Renal pelvis (tissue), 12 donors: ENCODE measurements at places on chromosomes 7 and 10.

DNA sequence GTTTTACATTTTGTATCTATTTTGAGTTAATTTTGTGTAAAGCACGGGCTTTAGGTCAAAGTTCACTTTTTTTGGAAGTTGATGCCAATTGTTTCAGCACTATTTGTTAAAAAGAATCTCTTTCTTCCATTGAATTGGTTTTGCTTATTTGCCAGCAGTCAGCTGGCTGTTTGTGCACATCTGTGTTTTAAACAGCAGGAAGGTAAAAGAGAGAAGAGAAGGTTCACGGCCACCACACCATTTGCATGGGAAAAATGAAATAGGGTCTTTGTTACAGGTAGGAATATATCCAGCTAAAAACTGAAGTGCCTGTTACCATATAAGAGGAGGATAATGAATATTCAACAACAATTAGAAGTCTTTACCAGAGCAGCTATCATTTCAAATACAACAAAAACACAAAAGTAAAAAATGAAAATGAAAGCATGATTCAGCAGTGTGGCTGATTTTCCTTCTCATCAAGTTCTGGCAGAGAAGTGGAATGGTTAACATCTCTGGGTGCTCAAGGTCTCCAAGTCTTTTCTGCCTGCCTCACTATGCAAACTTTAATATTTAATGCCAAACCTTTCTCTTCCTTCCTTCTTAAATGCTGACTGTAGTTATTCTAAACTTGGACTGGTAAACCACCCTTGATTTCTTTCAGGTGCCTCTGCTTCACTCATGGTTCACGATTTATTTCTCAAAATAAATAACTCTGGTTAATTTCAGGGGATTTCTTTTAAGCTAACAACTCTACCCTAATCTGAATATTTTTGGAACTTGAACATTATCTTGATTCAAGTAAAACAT, 841.5 kb downstream of the GRM8 start:
- no peak for DNase-seq

DNA sequence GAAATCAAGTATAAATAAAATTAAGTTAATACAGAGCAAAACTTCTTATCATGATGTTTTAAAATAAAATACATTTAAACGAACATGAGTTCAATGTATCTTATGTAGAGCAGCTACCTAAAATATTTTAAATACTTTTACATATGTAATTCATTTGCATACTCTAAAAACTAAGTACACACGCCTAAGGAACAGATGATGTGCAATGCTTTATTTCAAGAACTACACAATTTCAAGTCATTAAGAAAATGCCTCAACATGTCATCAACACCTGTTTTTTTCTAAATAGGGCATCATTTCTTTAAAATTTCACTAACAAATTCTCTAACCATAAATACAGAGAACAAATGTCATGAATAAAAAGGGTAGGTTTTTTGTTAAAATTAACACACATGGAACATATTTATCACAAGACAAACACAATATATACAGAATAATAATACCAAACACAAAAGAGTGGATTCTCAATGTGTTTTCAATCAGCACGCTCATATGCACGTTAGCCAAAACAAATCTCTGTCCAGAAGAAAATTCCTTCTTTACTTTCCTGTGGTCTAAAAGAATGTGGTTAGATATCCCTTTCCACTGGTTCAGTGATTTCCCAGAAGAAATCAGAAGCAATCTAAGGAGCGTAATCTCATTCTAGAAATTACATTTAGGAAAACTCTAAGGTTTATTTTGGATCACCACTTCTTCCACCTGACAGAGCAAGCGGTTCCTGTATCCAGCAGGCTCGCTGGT, 73.0 kb upstream of the PFKP start:
- no peak for DNase-seq

- no peak for DNase-seq
Measured at GRCh38 chr10:30540276-30540675, 89.3 kb downstream of the LYZL2 start.

GRCh38 chr7:128164061-128164954, 76.8 kb upstream of the LEP start:
- no peak for DNase-seq

DNA sequence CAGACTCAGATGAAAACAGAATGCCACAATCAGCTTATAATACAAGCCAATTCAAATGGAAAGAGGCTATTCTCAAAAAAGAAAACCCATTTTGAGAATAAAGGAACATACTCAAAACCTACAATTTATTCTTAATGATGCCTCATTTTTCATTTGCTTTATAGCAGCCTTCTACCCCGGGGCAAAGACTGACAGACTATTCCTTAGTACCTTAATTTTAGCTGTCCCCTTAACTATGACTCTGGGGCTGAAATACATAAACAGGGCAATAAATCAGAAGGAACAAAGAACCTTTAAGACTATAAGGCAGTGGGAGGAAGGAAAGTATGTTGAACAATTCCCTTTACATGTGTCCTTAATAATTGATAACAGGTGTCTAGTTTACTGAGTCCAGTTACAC, 76.8 kb downstream of the TMEM106B start:
- DNase-seq = no peak

DNA sequence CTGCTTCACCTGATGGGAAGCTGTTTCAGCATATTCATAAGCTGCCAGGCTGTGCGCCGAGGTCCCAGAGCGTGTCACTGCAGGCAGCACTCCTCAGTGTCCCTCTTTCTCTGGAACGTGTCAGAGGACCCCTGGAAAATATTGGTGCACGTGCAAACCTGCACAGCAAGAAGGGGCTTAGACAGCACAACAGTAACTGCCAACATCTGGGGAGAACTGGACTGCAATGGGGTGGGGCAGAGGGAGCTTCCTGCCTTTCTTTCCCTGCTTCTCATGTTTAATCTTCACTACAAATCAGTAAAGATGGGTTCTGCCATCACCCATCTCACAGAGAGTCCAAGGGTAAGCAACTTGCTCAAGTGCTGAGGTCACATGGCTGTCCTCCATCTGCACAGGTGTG, 86.5 kb upstream of the GPR26 start:
- no peak for DNase-seq

DNA sequence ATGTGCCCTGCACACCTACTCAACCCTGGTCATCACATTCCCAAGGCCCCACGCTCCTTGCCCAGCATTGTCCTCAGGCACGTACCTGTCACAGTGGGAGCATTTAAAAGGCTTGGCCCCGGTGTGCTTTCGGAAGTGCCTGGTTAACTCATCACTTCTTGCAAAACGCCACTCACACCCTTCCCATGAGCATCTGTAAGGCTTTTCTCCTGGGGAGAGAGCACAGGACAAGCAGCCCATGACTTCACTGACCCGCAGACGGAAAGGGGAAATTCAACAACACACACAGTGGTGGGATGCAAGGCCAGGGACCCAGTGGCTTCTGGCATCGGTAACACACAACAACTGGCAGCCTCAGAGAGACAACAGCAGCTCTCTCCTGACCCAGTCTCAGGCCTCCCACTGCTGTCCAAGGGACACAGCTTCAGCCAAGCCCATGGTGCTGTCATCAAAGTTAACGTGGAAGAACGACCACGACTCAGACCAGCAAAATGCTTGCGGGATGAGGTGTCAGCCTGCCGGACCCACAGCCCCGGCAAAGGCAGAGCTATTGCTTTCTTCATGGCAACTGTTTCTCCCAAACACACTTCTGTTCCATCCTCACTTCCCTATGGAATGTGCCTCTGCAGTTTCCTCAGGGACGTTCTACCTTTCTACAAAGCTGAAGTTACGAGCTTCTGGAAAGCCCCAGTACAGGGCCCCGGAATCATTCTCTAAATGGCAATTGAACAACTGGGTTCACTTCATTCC, 4.8 kb downstream of the KLF6 start:
- DNase-seq = no peak

DNA sequence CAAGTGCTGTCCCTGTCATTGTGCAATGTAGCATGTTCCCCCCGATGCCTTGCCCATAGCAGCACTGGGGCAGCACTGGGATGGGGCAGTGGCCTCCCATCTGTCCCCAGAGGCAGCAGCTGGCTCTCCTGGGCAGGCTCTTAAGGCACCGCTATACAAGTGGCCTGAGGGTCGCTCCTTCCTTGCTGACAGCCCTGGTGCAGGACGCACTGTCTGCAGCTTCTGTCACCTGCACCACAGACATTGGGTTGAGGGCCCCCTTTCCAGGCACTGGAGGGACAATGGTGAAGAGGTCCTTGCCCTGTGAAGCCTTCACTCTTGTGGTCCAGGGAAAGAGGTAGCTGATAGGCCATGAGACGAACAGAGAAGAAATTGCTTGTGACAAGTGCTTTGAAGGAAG, 10.6 kb downstream of the CPSF4 start:
- no peak for DNase-seq

DNA sequence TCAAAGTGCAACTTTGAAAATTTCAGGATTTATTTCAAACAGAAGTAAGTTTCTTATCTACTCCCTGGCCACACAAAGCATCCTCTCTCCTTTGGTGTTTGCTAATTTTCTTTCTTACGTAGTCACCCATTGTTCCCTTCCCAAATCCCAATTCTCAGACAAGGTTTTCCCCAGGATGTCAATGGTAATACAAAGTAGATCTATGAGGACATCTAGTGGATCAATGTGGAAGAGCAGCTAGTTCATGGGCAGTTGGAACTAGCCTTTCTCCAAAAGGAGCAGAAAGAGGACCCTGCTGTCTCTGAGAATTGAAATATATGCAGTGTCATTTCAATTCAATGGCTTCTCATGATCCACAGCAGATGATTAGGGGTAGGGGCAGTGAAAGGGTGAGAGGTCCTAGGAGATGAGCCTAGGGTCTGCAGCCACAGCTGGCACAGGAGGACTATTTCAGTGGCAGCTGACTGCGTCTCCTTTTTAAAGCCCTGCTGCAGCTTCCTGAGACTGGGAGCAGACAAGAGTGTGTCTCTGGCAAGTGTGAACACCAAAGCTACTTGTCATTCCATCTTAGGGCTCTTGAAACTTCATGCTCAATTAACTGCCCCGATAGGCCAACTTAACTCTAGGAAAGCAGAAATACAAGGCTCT, 632.6 kb downstream of the KCNMA1 start:
- DNase-seq = peak; percentile 70

GRCh38 chr10:90148116-90148855, 446.9 kb downstream of the KIF20B start:
- no peak for DNase-seq

- DNase-seq = peak; percentile 76
Measured at GRCh38 chr7:126700807-126701604, 551.7 kb downstream of the GRM8 start.

- no peak for DNase-seq
Measured at GRCh38 chr7:156545979-156546378, 94.6 kb upstream of the RNF32 start.

DNA sequence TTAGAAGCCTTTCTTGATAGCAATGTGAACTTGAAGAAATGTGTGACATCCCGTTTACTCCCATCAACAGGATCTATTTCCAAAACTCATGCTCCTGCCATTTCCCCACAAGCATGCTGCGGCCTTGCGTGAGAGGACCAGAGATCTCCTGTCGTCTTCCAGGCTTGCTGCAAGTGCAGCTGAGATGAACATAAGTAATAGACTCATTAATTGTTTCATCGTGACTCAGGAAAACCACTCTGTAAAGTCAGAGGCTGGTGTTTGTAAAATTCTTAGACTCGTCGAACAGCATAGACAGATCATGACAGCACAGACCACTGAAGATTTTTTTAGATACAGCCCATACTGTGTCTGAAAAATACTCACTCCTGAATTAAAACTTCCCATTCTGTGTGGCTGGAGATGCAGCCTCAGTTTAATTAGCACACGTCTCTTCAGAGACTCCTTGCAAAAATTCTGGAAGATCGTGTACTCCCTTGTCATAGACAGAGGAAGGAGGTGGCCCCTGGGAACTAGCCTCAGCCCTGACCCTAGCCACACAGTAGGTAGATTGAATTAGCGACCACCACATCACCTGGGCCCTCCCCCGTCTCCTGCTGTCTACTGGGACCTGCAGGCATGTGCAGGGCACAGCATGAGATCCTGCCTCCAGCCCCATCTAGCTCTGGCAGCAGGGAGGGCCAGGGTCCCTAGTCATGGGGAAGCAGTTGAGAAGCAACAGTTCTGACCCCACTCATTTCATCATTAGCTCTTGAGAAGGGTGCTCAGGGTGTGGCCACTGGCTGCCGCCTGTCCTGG, 226.0 kb downstream of the CELF2 start:
- no peak for DNase-seq
